ENCODE measurements at places on chromosomes 1 and 21. TPM values are rescaled to one million over a fixed set of nuclear protein-coding genes. Genes with fewer than 3 reads are reported as not detected.

DNA sequence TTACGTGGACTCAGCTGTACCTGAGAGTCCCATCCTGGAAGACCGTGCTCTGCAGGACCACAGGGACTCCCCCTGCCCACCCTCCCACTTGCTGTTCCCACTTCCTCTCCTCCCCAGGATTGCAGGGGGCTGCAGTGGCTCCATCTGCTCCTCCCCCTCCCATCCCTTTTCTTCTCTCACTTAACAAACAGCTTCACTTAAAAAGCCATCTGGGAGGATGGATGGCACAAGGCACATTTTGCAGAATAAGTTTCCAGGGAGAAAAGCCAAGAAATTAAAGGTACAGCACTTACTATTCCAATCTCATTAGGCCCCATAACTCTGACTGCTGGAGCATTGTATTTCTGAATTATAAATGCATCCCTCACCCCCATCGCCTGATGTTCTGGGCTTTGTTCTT lies 458.7 kb downstream of the PTPRU start:
- DNase-seq = no peak

The DYRK1A gene
- 4.0 TPM for polyA plus RNA-seq

DNA sequence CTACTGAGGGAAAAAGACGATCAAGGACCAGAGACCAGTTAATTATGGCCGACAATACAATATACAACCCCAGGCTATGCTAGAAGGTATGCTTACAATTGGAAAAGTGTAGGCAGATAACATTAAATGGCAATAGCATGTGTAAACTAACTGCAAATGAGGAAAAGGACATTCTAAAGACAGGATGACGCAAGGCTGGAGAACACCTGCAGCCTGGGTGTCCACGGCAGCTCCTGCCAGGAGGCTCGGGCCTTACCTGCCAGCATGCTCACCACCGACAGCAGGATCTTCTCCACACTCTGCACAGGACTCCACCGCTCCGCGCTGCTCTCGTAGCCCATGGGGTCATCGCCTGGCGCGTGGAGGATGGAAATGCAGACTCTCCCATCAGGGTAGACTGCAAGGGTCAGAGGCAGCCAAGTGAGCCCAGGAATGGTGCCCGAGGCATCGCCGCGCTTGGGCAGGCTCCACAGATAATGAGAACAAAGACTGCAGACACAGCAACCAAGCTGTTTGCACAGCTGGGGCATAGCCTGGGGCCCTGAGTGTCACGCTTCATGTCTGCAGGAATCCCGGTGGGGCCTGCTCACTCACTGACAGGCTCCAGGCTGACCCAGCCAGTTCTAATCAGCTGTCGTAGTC lies 28.2 kb downstream of the UBE2G2 start:
- no peak for DNase-seq

The KRTAP7-1 gene
- polyA plus RNA-seq = not detected

The SLC9C2 gene
- polyA plus RNA-seq = not detected

DNA sequence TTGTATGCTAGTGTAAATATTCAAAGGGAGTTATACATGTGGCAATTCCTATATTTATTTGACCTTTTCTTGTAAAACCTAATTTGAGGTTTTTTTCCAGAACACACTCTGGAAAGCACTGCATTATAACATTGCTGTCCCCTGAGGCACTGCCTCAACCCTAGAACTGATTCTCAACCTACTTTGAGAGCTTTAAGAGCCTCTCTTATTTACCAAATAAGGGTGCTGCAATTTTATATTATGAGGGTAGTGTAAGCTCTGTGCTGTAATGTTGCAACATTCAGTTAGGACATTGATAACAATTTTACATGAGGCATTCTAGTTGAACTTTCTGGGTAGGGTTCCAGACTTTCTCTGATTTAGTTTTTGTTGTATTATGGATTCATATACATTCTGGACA lies 302.2 kb upstream of the DEPDC1 start:
- DNase-seq = no peak

DNA sequence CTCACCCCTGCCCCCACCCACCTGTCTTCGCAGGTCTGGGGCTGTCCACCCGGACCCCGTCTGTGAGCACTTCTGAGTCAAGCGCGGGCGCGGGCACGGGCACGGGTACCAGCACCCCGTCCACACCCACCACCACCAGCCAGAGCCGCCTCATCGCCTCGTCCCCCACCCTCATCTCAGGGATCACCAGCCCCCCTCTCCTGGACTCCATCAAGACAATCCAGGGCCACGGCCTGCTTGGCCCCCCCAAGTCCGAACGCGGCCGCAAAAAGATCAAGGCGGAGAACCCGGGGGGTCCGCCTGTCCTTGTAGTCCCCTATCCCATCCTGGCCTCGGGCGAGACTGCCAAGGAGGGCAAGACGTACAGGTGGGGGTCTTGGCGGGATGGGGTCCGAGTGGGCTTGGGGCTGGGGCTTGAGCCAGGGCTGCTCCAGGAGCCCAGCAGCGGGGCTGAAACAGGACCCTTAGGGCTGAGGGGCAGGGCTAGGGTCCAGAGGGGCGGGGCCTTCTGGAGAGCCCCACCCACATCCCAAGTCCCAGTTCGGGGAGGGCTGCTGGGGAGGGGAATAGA lies 23.9 kb downstream of the ZNF362 start:
- no peak for DNase-seq

DNA sequence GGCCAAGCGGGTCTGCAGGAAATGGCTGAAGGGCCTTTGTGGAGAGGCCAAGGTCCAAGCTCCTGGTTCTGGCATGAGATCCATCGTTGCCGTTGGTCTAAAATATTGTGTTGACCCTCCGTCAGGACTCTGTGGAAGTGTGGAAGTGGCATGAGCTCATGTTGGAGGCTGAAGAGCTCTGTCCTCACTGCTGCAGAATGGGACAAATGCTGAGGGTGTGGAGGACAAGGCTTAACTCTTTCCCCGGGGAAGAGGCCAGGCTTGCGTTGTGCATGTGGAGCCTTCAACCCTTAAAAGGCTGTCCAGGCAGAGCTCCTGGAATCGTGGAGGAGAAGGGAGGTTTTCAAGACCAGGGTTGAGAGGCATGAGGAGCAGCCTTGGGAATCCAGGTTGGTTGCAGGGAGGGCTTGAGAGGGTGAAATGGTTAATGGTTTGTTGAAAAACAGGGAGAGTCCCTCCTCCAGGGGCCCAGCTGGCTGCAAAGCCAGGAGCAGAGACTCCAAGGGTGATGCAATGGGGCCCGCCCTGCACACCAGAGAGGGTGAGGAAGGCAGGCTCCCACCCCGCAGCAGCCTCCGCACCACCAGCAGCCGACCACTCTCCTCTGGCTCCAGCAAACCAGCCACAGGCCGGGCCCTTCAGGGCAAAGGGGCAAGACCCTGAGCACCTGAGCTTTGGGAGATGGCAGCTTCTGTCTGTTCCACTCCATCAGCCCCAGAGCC lies 6.7 kb upstream of the AHCYL1 start:
- no peak for DNase-seq

GRCh38 chr1:31531177-31531999 lies 44.9 kb upstream of the TINAGL1 start:
- no peak for DNase-seq

Measured in immature natural killer cell (primary cell).